Stimulated activated CD4-positive, alpha-beta T cell treated with anti-CD3 and anti-CD28 coated beads, Interleukin-12 subunit alpha, Interleukin-12 subunit beta, amount 100 ng/mL, for 48 hours (primary cell): ENCODE measurements at places on chromosomes 2 and 18.
A peak's percentile ranks its signal among the peaks of the same experiment; 100 is the strongest.

- no peak for DNase-seq
Observed at GRCh38 chr18:77103991-77104531, 28.5 kb downstream of the MBP start.

GRCh38 chr18:42509750-42510415, 554.8 kb downstream of the PIK3C3 start:
- DNase-seq = no peak

GRCh38 chr2:68800027-68800401, 65.4 kb downstream of the ARHGAP25 start:
- DNase-seq = no peak

- DNase-seq = no peak
Observed at GRCh38 chr2:123532994-123533393, 492.1 kb upstream of the CNTNAP5 start.

DNA sequence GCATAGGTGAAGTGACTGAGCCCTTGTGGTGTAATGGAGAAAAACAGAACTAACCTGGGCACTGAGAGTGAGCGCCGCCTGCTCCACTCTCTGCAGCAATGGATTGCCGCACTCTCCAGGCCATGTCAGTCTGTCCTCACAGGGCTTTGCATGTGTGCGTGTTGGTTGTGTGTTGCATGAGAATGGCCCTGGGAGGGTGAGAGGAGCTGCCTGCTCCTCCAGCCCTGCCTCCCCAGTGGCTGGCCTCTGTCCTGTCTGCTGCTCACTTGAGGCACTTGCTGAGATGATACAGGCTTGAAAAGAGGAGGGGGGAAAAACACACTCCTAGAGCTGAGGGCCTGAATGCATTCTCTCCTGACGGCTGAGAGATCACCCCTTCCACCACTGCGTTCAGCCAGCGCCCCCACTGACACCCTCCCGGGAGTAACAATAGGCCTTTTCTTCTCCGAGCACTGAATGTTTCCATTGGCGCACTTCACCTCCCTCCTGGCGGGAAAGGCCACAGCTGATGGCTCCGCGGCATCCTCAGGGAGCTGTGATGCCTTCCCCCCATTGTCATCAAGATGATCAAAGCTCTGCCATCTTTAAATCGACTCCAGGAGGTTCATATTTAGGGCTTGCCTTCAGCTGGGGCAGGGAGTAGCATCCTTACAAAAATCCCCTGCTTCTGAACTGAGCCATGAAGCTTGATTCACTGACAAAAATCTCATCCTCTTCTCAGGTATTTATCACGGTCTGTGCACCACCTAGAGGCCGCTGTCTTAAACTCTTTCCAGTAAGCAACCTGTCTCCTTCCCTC, 49.9 kb upstream of the DAPL1 start:
- DNase-seq = peak; percentile 16

DNA sequence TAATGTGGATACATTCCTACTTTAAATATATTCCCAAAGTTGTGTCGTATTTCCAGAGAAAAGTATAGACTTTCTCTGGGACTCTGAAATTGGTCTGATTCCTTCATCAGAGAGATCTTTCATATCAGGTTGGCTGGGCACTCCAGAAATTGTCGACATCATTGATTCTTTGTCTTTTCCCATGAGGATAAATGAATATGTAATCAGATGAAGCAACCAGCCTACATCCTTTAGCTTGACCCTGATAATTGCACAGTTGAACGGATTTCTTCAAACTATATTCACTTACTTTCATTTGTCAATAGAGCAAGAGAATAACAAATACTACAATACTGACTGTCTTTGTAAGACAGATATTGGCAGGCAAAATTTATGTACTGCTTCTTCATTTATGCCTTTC, 680.2 kb upstream of the LRRTM4 start:
- no peak for DNase-seq

- no peak for DNase-seq
Observed at GRCh38 chr2:28142386-28142785, 250.3 kb upstream of the FOSL2 start.
